ENCODE measurements at places on chromosomes 2 and 18. TPM values are rescaled to one million over a fixed set of nuclear protein-coding genes. Genes with fewer than 3 reads are reported as not detected.

- no peak for DNase-seq
Measured at GRCh38 chr2:22282220-22282619, 1102.8 kb upstream of the KLHL29 start.

DNA sequence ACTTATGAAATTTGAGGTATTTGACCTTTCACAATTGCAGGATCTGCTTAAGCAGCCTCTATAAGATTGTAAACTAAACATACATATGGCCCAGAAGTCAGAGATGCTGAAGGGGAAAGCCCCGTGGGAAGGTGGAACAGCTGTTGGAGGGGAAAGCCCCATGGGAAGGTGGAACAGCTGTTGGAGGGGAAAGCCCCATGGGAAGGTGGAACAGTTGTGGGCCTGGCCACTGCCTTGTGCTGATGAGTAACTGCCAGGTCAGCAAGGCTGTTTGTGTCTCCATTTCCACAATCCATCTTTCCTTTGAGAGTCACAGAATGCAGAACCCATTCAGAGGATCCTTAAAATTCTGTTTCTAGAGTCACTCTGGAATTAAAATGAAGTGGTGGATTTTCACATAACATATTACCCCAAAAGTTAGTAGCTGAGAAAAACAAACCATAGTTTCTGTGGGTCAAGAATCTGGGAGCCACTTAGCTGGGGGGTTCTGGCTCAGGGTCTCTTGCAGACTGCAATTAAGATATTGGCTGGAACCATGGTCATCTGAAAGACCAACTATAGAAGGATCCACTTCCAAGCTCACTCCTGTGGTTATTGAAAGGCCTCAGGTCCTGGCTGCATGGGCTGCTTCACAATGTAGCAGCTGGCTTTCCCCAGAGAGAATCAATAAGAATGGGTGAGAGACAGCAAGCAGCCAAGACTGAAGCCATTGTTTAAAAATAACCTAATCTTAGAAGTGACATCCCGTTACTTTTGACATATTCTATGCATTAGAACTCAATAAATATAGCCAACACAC lies 86.6 kb upstream of the CAVIN2 start:
- DNase-seq: no peak

DNA sequence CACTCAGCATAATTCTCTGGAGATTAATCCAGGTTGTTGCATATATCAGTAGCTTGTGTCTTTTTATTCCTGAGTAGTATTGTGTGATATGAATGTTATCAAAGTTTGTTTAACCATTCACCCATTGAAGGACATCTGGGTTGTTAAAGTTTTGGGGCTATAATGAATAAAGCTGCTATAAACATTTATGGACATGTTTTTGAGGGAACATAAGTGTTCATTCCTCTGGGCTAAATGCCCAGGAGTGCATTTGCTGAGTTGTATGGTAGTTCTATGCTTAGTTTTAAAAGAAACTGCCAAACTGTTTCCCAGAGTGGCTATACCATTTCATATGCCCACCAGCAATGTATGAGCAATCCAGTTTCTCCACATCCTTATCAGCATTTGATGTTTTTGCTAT lies 21.8 kb upstream of the KCNJ13 start:
- DNase-seq: no peak

DNA sequence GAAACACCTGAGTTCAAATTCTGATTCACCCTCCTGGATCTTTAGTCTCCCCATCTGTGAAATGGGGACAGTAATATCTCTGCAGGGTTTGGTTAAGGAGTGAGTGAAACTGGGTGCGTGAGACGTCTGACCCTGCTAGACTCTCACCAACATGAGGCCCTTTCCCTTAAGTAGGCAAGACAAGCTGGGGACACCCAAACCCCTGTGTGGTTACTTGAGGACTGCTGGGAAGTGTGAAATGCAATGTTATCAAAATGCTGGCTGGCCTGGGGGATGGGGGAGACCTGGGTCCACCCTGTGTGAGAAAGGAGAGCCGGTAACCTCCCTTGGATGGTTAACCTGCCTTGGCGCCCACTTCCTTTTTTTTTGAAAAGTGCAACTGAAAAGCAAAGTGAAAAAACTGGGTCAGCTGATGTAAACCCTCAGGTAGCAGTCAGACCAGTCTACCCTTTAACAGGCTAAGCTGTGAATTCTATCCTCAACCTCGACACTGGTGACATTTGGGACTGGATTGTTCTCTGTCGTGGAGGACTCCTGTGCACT lies 82.3 kb downstream of the INPP5D start:
- DNase-seq: no peak

- no peak for DNase-seq
Measured at GRCh38 chr2:70367722-70368323, 66.0 kb upstream of the FAM136A start.

DNA sequence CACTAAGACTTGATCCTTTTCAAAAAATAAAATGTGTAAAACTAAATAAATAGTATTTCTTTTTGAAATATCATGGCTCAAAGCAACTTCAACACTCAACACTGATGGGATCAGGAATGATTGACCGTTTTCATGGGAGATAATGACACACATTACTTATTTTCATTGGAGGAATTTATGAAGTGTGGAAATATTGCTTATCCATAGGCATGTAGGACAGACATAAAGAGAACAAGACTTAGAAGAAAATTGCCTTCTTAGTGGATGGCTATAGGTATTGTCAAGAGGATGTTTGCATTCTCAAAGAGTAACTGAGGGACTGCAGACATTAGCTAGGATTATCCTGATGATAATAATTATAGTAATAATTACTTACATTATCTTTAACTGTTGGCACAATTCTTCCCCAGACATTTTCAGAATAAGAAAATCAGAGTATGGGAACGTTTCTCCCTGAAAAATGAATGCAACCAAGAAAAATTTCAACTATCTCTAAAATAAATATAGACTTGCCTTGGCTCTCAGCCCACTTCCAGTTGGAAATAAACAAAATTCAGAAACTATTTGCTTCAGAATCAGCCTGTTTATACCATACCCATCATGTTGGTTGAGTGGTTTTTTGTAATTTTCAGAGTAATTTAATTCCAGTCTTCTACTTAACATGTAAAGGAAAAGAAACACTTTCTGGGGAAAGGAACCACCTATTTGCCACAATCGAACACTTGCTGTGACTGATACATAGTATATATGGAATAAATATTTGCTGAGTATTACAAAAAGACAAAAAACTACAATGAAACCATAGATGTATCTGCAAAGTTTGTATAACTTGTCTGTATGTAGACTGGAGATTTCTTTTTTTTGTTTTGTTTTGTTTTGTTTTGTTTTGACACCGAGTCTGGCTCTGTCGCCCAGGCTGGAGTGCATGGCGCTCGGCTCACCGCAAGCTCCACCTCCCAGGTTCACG lies 165.7 kb downstream of the TMX3 start:
- DNase-seq: peak; percentile 15

- DNase-seq: no peak
Measured at GRCh38 chr2:171837736-171838135, 56.3 kb downstream of the SLC25A12 start.

DNA sequence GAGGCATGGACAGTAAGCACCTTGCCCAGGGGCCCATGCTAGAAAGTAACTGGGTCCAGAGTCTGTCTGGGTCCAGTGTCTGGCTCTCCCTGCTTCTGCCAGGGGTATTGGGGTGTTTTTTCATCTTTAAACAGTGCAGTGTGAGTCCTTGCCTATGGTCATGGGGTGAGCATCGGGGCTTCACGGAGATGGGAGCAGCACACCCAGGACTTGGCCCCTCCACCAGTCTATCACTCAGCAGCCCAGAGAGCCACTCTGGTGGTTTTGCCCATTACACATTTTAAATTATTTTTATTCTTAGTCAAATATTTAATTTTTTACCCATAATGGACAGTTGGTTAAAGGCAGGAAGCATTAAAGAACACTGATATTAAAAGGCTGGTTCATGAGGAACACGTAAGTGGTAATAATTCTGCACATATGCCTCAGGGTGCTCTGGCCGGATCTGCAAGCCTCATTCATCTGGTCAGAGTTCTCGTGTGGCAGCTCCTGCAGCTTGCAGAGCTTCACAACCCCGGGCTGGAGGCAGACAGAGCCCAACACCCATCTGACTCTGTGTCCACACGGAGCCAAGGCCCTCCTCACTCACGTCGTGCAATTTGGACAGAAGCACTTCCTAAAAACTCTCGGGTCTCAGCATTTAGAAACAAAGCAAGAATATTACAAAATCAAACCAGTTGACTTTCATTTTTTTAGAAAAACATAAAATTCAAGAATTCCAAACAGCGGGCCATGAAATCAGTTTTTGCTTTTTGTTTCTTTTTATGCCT lies 204.1 kb downstream of the CTIF start:
- no peak for DNase-seq

DNA sequence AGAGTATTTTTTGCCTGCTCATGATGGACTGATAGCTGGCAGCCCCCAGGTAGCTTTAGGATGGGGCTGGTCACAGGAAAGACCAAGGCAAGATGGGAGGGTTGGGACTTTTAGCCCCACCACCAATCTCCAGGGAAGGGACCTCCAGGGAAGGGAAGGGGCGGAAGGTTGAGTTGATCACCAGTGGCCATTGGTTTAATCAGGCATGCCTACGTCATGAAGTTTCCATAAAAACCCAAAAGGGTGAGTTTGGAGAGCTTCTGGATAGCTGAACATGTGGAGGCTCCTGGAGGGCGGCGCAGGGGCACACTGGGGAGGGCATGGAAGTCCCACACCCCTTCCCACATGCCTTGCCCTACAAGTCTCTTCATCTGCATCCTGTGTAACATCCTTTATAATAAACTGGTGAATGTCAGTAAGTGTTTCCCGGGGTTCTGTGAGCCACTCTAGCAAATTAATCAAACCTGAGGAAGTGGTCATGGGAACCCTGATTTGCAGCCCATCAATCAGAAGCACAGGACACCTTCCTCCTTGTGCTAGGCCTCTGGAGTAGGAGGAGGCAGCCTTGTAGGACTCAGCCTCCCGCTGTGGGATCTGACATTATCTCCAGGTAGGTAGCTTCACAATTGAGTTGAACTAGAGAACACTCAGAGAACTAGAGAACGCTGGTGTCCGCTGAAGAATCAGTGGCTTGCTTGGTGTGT lies 30.3 kb downstream of the RAB31 start:
- no peak for DNase-seq

- no peak for DNase-seq
Measured at GRCh38 chr18:76967721-76968472, 145.5 kb downstream of the ZNF236 start.

GRCh38 chr2:108285616-108286015 lies 3.1 kb upstream of the SULT1C2 start:
- no peak for DNase-seq

DNA sequence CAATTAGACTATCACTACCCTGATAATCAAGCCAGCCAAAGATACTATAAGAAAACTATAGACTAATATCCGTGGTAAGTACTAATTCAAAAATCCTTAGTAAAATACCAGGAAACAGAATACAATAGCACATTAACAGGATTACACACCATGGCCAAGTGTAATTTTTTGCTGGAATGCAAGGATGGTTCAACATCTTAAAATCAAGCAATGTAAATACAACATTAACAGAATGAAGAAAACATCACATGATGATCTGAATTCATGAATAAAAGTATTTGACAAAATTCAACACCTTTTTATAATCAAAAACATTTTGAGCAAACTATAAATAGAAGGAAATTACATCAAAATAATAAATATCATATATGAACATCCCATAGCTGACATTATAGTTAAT lies 350.7 kb upstream of the LRRTM1 start:
- DNase-seq: no peak

GRCh38 chr2:217935235-217935879 lies 67.4 kb downstream of the TNS1 start:
- no peak for DNase-seq

Gene IAH1
- 46.8 TPM for total RNA-seq

Gene CXCR1
- not detected for total RNA-seq

Gene RAB27B
- total RNA-seq: 13.2 TPM

Gene PTPN4
- 41.2 TPM for total RNA-seq

Gene TSGA10
- total RNA-seq: 3.6 TPM

Gene IL36A
- total RNA-seq: not detected

Gene CAVIN2
- 0.07 TPM for total RNA-seq

Gene REG1B
- total RNA-seq: not detected

Gene GEN1
- 21.1 TPM for total RNA-seq

Gene ABCG8
- total RNA-seq: not detected

Gene ITPRIPL1
- not detected for total RNA-seq

Gene MRO
- 0.55 TPM for total RNA-seq
